ENCODE measurements at places on chromosomes 3 and 15.

GRCh38 chr3:73432023-73432705, 192.6 kb downstream of the PDZRN3 start:
- no peak for DNase-seq

DNA sequence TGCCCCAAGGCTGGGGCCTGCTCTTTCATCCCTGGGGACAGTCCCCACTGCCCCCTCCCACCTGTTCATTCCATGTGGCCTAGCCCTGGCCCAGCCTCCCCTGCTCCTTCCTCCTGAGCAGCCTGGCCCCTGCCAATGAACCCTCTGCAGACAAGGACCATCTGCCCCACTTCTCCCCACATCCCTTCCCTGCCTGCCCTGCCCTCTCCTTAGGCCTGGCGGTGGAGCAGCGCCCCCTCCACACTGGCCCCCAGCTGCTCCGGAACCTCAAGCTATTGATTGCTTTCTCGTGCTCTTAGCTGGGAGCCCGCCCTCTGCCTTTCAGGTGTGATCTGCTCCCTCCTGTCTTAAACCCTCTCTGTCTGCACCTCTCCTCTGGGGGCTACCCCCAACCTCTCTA, 8.0 kb downstream of the PLXNA1 start:
- no peak for DNase-seq

DNA sequence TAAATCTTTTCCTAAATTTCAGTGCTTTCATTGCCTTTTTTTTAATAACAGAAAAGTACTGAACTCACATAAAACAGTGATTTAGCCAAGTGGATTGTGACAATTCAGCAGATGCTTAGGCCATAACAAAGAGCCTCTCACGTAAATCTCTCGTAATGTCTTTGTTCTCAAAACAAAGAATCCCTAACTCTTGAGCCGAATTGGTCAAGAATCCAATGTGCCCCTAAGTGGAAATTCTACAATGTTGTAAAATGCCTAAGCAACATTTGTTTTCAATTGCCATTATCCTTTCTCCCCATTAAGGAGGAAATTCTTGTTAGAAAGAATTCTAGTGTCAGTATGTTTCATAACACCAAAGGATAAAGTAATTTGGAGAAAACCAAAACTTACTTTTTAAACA, 235.7 kb upstream of the THBS1 start:
- no peak for DNase-seq

GRCh38 chr15:45126535-45127158, 3.0 kb downstream of the DUOXA1 start:
- DNase-seq = no peak

DNA sequence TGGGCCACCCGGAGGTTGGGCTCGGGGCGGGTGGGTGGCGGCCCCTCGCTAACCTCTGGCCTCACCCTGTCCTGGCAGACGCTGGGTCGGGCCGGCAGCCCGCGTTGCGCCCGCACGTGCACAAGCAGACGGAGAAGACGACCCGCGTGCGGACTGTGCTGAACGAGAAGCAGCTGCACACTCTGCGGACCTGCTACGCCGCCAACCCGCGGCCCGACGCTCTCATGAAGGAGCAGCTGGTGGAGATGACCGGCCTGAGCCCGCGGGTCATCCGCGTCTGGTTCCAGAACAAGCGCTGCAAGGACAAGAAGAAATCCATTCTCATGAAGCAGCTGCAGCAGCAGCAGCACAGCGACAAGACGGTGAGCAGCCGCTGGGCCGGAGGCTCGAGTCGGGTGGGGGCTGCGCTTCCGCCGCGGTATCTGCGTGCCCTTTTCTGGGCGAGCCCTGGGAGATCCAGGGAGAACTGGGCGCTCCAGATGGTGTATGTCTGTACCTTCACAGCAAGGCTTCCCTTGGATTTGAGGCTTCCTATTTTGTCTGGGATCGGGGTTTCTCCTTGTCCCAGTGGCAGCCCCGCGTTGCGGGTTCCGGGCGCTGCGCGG, 3.7 kb downstream of the ISL2 start:
- DNase-seq = no peak

DNA sequence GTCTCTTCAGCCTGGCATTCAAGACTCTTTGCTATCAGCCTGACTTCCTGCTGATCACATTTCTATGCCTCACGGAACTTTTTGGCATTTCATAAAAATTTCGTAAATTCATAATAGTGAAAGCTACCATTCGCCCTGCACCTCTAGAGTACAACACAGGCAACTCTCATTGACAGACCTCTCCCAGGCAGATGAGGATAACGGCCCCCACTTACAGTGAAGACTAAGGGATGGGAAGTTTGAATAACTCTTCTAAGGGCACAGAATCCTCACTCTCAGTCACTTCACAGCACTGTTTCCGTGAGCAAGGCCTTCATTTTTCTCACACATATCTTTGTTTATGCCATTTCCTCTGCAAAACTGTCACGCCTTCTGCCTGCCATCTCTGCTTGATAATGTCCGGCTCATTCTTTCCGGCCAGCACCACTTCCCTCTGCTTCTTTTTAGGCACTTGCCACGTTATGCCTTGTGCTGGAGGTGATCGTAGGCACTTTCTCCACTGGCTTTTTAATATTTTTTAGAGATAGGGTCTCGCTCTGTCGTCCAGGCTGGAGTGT, 224.1 kb upstream of the HES1 start:
- no peak for DNase-seq

Data from cortex of kidney (tissue), 1 donor.